ENCODE measurements at places on chromosomes 4 and X.

- DNase-seq: no peak
These were observed 308.1 kb downstream of the SLC7A11 start for GRCh38 chr4:137934046-137934445.

DNA sequence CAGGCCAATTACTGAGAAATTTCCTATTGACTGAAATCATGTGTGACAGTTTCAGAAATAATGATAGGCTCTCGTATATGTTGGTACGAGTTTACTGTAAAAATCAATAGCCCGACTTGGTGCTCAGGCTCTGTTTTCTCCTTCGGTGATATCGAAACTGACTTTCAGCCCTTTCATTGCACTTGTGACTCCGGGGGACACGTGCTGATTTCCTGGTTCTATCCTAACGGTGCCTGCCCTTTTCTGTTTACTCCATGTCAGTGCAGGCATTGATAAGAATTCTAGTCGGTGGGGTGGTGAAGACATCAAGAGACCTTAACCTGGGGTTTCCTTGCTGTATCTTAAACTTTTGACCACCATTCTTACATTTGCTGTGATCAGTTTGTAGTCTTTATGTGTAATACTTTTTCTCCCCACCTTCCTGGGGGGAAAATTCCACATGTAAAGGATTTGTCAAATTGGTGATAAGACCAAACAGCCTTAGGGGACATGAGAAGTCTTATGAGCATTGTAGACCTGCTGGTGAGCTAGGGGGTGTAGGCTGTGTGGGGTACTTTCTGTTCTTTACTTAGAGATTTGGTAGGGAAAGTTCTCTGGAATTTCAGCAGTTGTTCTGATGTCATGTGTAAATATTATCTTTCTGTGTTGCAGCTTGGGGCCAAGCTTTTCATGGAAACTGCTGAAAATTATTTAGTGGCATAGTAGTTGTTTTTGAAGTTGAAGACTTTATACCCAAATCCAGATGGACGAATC is 52.7 kb downstream of the TMEM131L start:
- no peak for DNase-seq

DNA sequence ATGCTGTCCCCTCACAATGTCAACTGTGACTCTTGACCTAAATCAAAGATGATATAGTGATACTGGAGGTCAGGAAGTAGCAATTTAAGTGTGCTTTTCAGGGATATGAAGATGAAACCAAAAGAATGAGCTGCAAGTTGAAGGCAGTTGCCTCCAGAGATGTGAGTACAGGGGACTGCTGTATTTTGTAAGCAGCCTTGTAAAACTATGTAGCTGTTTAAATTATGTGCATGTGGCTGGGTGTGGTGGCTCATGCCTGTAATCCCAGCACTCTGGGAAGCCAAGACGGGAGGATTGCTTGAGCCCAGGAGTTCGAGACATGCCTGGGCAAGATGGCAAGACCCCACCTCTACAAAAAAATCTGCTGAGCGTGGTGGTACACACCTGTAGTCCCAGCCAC is 15.1 kb upstream of the TNIP2 start:
- DNase-seq: no peak

DNA sequence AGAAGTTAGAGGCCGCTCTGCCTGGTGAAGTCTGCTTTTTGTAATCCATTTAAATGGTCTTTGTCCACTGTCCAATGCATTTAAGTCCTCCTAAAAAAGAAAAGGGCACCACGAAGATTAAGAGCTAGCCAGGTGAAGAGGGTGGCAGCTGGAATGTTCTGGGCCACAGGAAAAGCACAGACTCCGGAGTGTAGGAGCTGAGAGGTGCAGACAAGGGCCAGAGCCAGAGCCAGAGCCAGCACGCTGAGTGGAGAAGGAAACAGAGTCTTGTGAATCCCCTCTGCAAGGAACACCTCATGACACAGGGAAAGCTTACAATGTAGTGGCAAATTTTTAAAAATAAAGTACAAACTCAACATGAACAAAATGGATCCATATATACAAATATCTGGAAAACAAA is 83.6 kb downstream of the TSPAN5 start:
- no peak for DNase-seq

- DNase-seq: no peak
These were observed 1594.7 kb downstream of the TECRL start for GRCh38 chr4:62814510-62815047.

- DNase-seq: no peak
These were observed 8.1 kb downstream of the RAPGEF2 start for GRCh38 chr4:159110961-159111360.

GRCh38 chrX:72470532-72471223 is 102.0 kb downstream of the HDAC8 start:
- DNase-seq: no peak

DNA sequence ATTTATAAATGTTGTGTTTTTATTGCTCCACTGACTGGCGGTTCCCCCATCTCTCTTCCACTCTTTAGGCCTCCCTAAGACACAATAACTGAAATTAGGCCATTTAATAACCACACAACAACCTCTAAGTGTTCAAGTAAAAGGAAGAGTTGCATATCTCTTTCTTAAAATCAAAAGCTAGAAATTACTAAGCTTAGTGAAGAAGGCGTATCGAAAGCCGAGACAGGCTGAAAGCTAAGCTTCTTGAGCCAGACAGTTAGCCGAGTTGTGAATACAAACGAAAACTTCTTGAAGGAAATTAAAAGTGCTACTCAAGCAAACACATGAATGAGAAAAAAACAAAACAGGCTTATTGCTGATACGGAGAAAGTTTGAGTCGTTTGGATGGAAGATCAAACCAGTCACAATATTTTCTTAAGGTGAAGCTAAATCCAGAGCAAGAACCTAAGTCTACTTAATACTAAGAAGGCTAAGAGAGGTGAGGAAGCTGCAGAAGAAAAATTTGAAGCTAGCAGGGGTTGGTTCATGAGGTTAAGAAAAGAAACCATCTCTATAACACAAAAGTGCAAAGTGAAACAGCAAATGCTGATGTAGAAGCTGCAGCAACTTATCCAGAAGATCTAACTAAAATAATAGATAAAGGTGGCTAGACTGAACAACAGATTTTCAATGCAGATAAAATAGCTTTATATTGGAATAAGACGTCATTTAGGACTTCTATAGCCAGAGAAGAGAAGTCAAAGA is 194.0 kb upstream of the TTC29 start:
- no peak for DNase-seq

DNA sequence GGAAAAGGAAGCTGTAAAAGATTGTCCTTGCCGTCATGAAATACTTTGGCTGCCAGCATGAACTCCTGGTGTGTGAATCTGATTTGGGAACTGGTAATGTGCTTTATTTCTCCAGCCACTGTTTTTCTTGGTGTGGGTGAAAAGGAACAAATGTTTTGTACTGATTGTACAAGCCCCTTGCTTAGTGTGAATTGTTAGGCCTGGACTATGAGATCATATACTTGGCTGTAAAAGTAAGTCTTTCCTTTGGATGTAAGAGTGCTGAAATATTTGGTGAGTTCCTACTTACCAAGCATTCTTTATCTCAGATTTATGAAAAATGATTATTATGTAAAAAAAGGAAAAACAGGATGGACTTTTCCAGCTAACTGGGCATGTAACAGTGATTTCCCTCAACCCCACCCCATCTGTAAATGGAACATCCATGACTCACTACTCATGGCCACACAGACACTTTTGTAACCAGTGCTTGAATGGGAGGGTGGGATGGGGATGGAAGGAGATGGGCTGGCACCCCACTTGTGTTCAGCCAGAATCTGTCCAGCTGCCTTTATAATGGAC is 6.3 kb downstream of the FNIP2 start:
- no peak for DNase-seq

- DNase-seq: no peak
These were observed 136.3 kb downstream of the MGST2 start for GRCh38 chr4:139801895-139802294.

DNA sequence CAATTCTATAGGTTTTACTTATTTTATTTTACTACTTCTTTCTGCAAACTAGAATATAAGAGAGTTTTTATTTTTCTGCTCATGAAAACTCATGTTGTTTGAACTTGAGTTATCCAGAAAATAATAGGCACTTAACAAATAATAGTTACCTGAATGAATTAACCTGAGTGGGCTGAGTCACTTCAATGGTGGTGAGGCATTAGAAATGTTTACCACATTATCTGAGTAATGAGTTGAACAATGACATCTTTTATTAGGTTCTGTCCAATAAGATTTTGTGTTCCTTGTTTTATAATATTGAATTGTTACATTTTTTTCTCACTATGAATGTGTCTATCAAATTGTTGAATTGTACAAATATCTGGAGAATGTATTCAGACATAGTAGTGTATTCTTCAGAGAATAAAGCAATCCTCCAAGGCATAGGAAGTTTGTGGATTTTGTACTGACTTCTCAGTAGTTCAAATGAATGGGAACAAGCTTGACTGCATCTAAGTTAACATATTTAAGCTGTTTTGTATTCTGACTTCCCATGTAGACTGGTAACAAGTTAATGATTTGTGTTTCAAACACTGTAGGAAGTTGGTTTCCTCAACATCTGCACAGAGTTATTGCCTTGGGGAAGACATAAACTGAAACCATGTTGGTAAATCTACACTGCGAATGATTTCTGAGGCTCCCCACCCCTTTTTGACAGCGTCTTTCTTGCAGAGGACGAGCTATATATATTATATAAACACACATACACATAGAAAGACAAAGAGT is 1808.9 kb upstream of the TENM3 start:
- DNase-seq: no peak

GRCh38 chr4:57104706-57105560 is 5.3 kb downstream of the IGFBP7 start:
- no peak for DNase-seq

GRCh38 chr4:173257732-173258717 is 76.1 kb downstream of the HMGB2 start:
- peak; percentile 64 for DNase-seq

DNA sequence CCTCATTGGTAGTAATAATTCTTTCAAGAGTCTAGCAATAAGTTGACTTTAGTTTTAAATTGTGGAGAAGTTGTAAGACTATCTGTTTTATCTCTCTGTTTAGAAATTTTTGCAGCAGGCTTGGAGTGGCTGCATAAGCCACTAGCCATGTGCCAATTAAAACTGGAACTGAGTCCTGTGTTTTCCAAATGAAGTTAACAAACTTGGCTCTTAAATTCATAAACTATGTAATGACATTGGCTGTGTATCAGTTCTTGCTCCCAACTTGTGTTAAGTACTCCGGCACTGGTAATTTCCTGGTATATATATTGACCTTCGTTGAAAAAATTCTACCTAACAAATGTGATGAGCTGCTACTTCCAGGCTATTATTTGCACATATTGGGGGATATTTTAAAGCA is 420.4 kb downstream of the GBA3 start:
- no peak for DNase-seq

GRCh38 chr4:74758551-74759145 is 35.7 kb downstream of the BTC start:
- no peak for DNase-seq

DNA sequence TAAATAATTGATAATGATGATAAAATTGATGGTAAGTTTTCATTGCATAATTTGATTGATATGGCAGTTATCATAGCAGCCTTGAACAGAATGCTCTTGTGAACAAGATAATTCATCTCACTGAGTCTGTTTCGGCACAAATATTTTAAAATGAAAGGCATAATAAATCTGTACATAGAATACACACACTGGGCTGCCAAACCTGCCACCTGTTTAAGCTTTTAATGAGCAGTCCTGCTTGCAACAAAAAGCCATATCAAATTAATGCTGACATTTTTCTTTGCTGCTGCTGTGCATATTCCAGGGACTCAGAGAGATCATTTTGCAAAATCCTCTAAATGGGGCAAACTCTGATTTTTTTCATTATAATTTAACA is 201.1 kb downstream of the ARHGAP24 start:
- DNase-seq: no peak

GRCh38 chrX:155406429-155406828 is 24.5 kb downstream of the F8A2 start:
- DNase-seq: no peak

- peak; percentile 2 for DNase-seq
These were observed 185.3 kb downstream of the MID1IP1 start for GRCh38 chrX:38986586-38986985.

DNA sequence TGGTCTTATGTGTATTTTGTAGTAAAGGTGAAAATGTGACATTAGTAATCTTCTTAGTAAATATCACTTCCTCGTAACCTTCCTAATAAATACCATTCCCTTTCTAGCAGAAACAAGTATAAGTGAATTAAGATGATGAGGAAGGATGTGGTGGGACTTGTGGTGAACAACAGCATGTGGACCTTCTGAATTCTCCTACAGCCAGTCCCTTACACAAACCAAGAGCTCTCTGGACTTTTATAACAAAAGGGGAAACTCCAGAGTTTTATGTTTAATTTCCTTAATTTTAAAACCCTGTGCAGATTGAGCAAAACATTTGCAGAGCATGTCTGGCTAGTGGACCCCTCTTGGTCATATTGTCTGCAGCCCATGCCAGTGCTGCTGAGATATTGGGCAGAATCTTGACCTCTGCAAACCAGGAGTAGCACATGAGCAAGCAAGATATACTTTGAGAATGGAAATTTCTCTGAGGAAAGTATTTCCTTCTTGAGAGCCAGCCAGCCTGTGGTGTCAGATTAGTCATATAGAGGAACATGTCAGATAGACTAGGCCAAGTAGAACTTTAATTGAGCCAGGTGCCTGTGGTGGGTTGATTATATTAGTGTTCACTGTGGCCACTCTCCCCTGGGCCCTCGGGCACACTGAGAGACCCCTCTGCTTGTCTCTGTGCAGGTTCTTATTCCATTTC is 328.2 kb downstream of the DKK2 start:
- no peak for DNase-seq

GRCh38 chr4:184462724-184463123 is 11.6 kb downstream of the IRF2 start:
- no peak for DNase-seq

- DNase-seq: no peak
These were observed 655.3 kb upstream of the MAGEB2 start for GRCh38 chrX:29560065-29560464.

DNA sequence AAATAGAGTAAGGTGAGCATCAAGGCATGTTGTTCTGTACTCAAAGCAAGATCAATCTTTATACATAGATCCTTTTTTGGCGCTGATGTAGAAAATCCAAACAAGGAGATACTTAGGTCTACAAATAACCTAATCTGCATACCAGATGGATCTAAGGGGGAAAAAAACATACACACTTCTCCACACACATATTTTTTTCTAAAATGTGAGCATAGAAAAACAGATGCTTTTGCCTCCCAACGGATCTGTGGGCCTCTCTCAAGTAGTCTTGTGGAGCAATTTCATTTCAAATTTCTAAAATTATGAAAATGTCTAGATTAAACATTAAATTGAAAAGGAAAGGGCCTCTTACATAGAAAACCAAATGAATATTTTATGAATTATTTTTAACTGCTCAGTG is 166.1 kb downstream of the GRIA3 start:
- DNase-seq: no peak

DNA sequence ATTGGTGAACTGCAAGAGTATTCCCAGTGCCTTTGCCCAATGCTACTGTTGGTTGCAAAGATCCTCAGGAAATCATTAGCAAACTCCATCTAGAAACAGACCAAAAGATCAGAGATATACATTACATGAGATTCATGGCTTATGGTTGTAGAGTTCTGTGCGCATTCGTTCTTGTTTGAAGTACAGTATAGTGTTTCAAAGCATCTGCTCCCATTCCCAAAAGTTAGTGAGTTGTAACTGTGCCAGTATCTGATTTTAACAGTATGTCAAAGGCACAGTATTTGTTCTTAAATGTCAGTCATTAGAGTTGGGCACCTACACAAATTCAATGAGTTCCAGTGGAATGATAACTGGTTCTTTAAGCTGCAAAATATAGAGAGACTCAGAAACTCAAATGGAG is 314.7 kb upstream of the ATOH1 start:
- no peak for DNase-seq
